ENCODE measurements at places on chromosomes 2 and 18.

DNA sequence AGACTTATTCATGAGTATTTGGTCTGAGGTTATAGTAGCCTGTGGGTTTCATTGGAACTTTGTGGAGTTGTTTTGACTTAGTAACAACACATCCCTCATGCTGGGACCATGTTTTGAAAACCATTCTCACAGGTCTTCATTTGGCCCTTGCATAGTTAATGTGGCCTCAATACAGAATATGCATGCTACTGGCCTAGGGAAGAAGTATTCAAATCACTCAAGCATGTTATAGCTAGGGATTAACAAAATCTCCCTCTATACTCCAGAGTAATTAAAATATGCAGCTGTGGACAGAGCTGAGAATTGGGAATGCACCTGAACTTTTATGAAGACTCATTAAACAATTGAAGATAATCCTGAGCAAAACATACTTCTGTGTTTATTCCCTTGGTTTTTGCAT is 325.5 kb upstream of the CHAC2 start:
- no peak for DNase-seq

DNA sequence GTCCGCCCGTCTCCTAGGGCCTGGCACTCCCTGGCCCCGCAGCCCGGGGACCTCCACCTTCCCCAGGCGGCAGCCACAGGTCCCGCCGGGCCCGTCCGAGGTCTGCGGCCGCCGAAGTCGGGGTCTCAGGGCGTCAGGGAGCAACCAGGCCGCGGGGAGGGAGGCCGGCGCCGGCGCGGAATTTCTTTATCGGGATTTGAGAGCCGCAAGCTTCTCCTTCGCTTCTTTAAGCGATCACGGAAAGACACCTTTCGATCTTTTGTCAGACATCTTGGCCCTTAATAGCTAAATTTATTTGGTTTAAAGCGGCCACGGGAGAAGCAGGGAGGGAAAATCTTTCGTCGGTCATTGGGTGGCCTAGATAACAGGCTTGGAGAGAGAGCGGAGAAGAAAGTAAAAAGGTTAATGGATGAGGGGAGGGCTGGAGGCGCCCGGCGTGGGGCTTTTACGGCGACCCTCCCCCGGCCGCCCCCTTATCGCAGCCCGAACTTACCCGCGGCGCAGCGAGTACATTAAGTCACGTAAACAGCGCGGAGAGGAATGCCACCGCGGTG is 4.3 kb upstream of the GATA6 start:
- DNase-seq = no peak

DNA sequence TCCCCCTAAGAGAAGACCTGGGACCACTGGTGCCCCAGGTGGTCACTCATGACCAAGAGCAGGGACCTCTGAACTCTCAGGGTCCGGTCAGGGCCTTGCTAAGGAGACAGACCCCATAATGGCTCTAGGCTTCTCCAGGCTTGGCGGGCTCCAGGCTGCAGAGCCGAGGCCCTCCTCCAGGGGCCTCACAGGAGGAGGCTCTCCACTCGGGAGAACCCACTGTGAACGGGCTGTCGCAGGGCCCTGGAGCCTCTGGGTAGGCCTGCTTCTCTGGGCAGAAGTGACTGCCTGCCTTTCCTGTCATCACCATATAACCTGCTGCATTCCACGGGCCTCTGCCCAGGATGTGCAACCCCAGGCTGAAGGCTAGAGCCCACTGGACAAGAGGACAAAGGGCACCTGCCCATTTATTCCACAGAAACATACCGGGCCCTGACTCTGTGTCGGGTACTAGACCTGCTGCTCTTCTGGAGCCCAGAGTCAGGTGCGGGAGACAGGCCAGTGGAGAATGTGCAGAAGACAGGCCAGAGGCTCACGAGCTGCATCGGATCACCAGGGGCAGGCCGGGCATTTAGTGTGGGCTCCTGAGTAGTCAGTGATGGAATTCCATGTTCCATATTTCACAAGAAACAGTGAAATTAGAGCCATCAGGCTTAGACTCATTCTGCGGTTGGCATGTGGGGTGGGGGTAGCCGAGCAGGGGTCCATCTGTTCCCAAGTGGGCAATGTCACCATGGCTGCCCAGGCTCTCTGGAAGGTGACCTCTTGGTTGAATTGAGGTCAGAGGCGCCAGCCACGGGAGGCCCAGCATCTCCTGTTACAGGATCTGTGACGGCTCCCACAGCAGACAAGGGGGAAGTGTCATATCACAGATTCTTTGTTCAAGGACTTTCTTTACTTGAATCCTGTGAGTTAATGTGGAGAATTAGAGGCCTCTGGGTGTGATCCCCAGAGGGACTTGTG is 220.8 kb downstream of the SH3RF3 start:
- DNase-seq = no peak

DNA sequence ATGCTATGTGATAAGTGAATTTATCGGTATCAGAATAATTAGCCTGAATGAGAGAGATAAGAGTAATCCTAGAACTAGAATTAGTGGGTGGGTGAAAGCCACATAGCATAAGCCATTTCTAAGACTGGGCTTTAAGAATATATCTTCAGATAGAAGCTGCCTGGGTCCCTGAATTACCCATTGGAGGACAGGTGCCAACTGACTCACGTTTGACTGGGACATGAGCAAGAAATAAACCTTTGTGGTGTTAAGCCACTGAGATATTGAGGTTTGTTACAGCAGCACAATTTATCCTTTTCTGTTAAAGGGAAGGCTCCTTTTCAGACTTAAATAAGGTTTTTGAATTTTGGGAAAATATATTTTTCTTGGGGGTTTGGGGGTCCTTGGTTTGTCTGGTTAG is 95.9 kb downstream of the POLE4 start:
- no peak for DNase-seq

DNA sequence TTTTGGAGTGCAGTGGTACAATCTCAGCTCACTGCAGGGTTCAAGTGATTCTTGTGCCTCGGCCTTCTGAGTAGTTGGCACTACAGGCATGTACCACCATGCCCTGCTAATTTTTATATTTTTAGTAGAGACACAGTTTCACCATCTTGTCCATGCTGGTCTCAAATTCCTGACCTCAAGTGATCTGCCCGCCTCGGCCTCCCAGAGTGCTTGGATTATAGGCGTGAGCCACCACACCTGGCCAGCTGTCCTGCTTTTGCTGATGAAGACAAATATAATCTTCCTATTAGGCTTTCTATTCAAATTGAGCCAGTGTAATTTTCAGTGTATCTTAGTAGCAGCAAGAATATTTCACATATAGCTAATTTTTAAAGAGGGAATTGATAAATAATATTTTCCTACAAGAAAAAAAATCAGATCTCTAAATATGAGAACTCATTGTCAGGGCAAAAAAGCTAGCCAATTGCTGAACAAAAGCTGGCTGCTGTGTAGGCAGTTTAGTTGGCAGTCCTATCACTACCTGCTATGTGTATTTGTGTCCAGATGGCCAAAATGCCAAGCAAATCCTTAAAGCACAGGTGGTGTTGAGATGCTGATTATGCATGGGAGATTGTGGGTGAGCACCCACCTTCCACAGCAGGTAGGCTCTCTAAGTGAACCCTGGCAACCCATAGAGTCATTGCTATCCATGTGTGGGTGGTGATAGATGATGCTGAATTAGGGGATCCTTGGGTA is 60.8 kb upstream of the STAM2 start:
- no peak for DNase-seq

DNA sequence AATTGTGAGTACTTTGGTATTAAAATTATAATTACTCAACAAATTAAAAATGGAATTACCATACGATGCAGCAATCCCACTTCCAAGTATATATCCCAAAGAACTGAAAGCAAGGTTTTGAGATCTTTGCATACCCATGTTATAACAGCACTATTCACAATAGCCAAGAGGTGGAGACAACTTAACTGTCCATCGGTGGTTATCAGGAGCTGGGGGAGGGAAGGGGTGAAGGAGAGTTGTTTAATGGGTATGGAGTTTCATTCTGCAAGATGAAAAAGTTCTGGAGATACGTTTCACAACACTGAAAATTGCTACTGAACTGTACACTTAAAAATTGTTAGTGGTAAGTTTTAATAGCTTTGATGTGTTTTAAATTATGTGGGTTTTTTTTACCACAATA is 25.7 kb downstream of the RAB10 start:
- DNase-seq = no peak

- no peak for DNase-seq
Measured at GRCh38 chr2:211361383-211361782, 805.0 kb downstream of the CPS1 start.

- no peak for DNase-seq
Measured at GRCh38 chr18:28086670-28087552, 90.0 kb downstream of the CDH2 start.

- no peak for DNase-seq
Measured at GRCh38 chr18:34493099-34493544, 217.0 kb upstream of the DTNA start.

DNA sequence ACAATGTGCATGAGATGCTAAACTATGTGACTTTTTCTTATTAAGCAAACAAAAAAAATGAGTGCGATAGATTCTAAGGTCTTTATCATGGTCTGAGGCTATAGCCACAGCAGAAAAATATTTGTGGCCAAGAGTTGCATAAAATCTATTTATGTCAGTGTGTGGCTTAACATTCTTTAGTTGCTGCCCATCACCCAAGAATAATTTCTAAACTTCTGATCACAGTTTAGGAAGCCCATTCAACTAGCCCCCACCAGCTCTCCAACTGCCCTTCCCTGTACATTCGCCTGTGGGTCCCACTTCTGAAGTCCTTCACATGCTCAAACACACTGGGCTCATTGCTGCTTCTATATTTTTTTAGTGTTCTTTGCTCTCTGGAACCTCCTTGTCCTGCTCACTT is 107.1 kb downstream of the CTNNA2 start:
- no peak for DNase-seq

- no peak for DNase-seq
Measured at GRCh38 chr18:10060469-10060782, 146.6 kb downstream of the VAPA start.

GRCh38 chr2:165011199-165011598 is 55.9 kb upstream of the SLC38A11 start:
- DNase-seq = no peak

DNA sequence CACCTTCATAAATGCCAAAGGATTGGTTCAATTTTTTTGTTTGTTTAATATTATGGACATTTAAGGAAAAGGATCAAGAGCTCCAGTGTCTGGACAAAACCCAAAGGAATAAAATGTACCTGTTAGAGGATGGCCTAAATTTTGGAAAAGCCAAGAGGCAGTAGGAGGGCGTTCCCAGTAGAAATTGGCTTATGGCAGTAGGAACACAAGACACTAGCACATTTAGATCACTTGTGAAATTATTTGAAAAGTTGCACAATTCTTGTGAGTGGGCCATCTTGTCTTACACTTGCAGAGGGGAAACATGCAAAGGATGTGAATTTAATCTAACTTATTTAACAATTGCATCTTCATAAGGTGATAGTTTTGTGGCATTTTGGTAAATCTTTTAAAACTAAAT is 3.2 kb downstream of the BZW1 start:
- DNase-seq = no peak

DNA sequence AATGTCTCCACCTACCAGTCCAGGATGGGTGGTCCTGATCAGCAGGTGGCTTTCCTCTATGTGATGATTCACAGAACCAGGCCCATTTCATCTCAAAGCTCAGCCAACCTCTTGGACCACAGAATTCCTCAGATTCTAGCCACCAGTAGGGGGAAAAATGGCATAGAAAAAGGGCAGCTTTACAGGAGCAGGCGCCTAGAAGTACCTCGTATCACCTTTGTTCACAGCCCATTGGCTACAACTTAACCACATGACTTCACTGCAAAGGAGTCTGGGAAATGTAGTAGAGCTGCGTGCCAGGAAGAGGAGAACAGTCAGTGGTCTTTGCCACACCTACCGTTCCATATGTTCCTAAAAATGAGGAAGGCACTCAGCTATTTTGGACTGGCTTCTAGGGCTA is 62.8 kb upstream of the DTNA start:
- no peak for DNase-seq

DNA sequence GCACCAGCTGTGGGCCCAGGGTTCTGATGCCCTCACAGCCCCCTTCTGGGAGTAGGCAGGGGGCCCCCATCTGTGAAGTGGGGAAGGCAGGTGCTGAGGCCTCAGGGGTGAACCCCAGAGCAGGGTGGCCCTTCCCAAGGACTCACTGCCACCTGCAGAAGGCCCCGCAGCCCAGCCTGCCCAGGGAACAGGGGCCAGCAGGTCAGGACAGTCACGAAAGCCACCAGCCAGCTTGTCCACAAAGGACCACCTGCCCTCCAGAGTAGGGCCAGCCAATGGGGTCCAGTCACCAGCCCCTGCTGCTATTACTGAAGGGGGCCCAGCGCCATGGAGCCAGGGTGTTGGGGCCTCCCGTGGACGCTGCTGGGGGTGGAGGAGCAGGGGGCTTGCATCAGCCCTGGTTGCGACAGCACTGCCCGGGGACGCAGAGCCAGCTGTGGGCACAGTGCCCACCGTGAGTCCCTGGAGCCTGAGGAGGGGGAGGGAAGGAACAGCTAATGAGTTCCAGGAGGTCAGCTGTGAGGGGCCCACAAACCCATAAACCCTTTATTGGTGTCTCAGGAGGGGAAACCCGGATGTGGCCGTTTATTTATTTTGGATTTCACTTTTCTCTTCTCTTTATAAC is 11.5 kb upstream of the SNED1 start:
- DNase-seq = no peak

GRCh38 chr18:22813648-22814328 is 119.3 kb upstream of the RBBP8 start:
- DNase-seq = no peak

DNA sequence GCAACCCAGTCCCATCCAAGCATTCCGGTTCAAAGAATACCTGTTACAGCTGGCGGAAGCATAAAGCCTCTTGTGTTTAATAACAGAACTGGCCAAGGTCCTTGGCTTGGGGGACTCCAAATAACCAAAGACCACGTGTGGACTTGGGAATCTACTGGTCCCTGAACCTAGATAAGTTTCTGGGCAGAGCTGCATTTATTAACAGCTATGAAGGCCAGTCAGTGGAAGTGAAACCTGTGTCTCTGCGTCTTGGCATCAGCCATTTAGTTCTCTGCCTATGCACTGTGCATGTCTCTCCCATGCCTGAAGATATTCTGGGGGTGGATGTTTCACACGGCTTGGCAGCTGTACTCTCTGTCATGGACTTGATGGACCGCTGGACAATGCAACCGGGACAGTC is 137.7 kb downstream of the CCBE1 start:
- DNase-seq = no peak

DNA sequence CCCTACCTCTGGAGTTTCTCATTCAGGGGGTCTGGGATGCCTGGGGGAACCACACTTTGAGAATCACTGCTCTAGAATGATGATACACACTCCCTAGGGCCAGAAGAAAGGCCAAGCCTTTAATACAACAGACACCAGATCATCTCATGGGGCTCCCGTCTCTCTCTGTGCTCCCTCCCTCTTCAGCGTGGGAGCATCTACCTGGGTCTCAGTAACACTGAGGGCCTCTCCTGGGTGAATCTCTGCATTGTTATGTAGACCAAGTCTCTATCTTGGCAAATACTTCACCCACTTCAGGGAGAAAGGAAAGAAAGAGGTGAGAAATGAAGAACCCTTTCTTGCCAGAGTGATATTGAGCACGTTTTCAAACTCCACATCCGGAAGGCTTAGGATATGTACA is 146.8 kb upstream of the MSH6 start:
- no peak for DNase-seq

DNA sequence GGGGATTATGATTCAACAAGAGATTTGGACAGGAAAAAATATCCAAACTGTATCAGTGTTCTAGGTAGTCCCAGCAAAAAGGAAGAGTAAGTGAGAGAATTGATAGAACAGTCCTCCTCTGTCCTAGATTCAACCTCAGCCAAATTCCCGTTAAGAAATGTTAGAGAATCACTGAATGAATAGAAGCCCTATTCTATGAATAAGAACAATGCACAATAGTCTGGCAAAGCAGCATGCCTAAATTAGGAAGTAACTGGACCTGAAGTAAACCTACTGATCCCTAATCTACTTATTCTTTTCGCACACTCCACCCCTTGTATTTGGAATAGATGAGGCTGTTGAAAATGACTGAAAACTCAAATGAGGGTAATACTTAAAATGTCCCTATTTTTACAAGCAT is 1665.5 kb downstream of the LRP1B start:
- DNase-seq = no peak
